ENCODE measurements at places on chromosomes 1 and 21.

GRCh38 chr1:79293611-79294010 lies 287.1 kb upstream of the ADGRL4 start:
- no peak for DNase-seq

DNA sequence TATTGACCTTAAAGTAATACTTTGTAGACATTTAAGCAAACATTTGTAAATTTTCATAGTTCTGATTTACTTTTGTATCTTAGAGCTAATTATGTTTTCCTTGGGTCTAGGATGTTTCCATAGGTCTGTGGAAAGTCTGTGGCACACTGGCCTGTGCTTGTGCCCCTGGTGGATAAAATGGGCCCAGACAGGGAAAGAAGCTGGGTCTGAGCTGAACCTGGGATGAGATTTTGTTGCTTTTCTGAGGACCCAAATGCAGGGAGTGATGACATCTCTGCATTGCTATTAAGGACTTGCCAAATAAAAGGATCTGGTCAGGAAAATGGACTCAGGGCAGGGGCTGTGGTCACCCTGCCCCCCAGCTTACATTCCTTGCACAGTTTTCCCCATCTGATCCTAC lies 41.8 kb downstream of the C1orf21 start:
- no peak for DNase-seq

DNA sequence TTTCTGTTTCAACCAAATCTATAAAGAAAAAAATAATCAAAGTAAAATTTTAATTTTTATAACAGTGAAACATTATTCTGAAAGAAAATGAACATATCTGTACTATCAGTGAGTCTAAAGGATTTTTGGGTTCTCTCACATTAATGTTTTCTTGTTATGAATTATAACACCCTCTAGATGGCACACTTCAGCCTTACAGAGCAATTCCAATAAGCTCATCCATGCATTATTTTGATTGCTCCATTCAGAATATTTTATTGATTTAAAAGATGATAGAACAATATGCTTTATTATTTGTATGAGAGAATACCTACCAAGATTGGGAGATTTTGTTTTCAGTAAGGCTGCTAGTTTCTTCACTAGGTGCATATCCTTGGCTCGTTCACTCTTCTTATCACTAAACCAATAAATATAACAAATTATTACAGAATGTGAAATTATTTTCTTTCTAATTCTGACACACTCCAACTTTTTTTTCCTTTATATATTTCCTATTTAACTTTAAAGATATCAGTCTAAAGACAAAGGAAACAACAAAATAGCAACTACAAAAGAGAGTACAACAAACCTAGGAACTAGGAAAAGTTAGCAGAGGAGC lies 82.4 kb downstream of the RAB3GAP2 start:
- DNase-seq: no peak

- DNase-seq: no peak
These were observed 152.9 kb upstream of the ETV3 start for GRCh38 chr1:157291083-157291482.

All from heart left ventricle (tissue), 16 donors.